ENCODE measurements at places on chromosomes 12 and 14.

DNA sequence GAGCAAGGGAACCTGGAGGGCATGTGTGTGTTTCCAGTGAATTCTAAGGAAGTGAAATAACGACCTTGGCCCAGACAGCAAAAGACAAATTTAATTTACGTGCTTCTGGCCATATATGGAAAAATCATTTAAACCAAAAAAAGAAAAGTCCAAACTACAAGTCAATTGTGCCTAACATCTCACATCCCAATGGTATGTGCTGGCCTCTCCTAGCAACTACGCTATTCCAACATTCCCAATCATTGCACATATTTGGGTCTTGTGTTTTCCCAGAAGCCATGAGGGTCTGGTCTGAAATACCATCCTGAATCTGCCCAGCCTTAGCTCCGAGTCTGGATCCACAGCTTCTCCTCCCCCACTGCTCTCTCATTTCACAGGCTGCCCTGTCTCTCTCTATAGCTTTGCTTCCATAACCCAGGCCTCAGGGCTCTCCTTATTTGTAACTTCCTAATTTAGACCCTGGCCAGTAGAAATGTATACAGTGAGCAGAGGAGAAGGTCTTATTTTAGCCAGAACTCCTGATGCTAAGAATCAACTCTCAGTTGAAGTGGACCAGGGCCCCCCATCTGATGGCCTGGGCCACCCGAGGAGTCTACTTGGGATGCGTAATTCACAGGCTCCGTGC is 224.6 kb downstream of the ANO2 start:
- no peak for DNase-seq

DNA sequence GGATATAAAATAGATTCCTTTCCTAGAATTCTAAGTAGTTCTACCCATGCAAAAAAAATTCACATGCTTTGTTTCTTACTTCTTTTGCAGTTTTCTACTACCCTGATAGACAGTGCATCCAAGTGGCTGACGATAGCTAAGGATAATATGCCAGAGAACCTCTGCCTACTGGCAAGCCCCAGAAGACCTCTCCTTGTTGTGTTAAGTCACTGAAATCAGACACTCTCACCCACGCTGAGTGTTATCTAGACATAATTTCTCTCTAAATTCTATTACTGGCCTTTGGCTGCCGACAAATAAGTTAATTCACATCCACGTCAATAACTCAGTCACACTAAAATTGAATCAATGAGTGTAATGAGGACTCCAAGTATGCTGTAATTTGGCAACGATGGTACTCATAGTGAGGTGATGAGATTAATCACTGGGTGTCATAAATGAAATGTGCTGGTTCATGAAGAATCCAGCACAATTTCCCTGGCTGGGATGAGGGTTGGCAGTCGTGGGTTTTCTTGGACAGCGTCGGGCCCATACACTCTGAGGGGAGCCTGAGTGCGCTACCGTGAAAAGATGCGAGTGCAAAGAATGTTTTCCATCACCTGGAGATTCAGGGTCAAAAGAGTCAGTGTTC is 354.8 kb upstream of the TMEM132C start:
- DNase-seq, result no peak

GRCh38 chr12:55041345-55042055 is 21.7 kb downstream of the NEUROD4 start:
- DNase-seq, result no peak

DNA sequence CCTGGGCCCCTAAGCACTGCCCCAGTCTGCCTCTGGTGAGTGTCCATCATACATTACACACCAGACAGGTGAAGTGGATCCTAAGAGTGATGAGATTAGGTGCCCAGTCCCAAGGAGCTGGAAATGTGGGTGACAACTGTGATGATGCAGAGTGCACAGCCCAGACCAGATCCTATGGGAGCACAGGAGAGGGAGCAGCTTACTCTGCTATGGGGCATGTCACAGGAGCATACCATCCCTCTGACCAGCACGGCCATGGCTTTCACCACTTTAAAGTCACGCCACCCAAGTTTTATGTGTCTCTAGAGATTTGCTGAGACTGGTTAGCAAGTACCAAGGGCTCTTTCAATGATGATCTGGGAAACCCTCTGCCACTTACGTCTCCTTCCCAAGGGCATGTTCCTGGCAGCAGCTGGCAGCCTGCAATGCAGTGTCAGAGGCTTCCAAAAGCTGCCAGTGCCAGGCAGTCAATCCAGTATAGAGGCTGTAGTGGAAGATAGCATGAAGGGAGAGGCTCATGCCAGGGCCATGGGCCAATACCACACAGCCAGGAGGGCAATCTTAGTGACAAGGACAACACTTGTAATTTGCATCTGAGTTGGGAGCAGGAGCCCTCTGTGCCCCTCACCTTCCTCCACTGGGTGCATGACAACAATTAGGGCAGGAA is 40.2 kb downstream of the STAB2 start:
- DNase-seq, result no peak

DNA sequence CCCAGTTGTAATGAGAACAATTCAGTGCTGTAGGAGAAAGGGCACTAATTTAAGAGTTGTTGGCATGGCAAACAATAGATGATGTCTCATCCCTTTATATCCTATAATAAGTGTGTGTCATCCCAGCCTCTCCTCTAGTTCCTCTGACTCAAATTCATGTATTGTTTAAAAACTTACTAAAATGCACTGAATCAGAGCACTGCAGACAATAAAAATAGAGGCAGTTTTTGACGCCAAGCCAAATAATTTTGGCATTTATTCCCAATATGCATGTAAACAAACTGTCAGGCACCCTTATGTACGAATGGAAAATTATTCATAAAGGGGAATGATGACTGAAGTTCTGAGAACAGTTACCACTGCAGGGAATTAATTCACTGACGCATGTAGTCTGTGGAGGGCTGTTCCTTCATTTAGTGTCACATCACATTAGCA is 57.9 kb upstream of the TMX1 start:
- no peak for DNase-seq

- no peak for DNase-seq
These were observed 394.1 kb downstream of the BCAT1 start for GRCh38 chr12:24554612-24555295.

DNA sequence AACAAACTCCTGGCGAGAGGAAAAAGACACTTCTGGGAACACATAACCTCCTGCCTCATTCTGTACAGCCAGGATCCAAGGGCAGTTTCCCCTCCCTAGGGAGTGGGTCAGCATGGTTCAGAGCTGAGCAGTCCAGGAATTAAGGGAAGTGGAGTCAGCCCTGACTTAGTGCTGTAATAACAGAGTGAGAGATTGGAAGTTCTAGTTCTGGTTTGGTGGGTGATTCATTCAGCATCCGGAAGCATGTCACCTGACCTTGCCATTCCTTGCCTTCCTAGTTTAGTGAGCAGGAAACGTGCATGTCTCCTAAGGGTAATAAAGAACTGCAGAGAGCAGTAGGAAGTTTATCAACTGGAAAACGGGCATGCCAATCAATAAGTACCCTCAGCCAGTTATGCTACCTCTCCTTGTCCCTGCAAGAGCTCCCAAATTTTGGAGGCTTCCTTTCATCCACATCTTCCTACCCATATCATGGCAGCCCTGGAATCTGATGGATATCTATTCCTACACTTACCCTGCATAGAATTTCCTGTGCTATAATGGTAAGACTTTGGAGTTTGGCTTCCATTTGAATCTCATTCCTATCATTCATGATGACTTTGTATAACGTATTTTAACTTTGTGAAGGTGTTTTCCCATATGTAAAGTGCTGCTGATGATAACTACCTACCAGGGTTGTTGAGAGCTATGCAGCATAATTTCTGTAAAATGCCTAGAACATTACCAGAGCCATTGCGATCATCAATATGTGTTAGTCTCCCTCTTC is 28.5 kb upstream of the MAGOHB start:
- DNase-seq, result no peak

DNA sequence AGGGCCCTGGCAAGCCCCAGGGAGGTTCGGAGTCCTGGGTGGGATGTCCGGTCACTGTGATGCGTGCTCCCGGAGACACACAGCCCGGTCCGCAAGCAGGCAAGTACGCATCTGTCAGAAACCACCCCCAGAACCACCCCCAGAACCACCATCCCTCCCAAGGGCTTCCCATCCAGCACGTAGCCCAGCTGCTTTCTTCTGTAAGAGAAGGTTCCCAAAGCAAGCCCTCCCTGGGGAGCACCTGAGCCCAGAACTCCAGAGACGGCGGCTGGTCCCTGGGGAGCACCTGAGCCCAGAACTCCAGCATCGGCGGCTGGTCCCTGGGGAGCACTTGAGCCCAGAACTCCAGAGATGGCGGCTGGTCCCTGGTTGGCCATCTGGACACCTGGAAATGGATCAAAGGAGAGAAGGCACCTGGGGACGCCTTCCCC is 2.6 kb upstream of the FBRSL1 start:
- DNase-seq, result no peak
